ENCODE measurements at places on chromosomes 2 and 18.

- DNase-seq = no peak
Measured at GRCh38 chr18:50441016-50441415, 66.2 kb downstream of the SKA1 start.

DNA sequence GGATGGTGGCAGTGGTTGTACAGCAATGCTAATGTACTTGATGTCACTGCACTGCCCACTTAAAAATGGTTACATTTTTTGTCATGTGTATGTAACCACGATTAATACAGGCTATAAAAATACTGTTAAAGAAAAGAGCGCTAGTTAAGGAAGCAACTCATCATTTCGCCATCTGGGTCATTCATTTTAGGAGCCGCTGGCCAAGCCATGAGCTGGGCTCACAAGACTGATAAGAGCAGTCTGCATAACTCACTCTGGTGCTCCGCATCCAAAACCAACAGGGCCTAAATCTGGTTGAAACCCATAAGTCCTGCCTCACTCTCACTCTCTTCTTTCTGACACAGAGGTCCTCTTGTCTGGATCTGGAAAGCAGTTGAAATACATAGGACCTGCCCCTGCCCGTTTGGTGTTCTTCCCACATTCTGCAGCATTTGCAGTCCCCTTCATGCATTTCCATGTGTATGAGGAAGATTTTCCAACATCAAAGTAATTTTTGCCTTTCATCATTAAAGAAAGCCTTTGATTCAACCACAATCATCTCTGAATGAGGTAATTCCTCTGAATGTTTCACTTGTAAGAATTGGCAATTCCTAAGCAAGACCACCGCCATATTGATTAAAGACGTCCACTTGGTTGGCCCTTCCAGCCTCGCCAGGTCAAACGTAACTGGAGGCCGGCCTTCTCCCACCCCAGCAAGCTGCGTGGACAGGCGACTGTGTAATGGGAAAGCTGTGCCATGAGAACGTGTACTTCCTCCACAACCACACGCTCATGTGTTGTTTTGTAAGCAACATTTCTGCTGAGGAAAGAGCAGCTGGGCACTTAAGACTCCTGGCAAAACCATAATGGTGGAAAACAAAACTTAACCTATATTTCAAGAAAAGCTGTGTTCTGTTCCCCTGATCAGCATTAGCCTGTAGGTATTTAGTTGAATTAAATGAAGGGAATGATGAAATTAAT is 112.2 kb downstream of the VAPA start:
- no peak for DNase-seq

GRCh38 chr2:19815746-19816145 is 86.0 kb downstream of the TTC32 start:
- DNase-seq = no peak

DNA sequence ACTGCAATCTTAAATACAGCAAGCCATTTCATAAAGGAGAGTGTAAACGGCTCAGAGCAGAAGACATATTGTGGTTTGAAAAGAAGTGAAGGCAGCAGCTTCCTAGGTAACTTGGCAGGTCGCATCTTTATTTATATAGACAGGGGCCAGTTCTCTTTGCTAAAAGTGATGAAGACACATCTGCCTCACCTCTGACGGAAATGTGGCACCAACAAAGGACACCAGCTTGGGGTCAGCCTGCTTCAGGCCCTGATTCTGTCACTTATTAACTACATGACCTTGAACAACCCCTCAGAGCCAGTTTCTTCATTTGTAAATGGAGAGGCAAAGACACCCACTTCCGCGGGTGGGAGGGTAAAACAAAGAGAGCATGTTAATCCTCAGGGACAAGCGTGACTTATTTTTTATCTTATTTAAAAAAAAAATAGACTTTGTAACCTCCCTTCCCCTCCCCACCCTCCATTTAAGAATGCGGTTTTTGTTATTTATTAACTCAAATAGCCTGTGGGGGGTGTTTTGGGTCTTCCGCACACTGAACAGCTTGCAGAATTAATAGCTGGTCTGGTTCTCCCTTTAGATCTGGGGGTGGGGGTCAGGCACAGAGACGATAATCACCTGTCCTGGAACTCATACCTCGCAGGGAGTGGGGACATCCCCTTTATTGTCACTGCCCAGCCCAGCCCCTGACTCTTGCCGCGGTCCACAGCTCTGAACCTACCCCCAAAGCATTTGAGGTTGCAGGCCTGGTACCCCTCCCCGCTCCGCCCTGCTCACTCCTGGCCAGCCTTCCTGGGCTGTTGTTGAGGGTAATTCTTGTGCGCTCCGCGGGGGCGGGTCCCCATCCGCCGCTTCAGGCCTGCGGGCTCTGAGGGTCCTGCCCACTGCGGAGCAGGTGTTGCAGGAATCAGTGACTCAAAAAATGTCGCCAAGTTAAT is 64.2 kb upstream of the TMEM17 start:
- DNase-seq = no peak

GRCh38 chr2:159152128-159152778 is 134.2 kb downstream of the WDSUB1 start:
- DNase-seq = no peak
